ENCODE measurements at places on chromosomes 2 and 18.
A peak's percentile ranks its signal among the peaks of the same experiment; 100 is the strongest.

GRCh38 chr2:119142824-119143223 is 15.7 kb downstream of the C1QL2 start:
- no peak for DNase-seq

DNA sequence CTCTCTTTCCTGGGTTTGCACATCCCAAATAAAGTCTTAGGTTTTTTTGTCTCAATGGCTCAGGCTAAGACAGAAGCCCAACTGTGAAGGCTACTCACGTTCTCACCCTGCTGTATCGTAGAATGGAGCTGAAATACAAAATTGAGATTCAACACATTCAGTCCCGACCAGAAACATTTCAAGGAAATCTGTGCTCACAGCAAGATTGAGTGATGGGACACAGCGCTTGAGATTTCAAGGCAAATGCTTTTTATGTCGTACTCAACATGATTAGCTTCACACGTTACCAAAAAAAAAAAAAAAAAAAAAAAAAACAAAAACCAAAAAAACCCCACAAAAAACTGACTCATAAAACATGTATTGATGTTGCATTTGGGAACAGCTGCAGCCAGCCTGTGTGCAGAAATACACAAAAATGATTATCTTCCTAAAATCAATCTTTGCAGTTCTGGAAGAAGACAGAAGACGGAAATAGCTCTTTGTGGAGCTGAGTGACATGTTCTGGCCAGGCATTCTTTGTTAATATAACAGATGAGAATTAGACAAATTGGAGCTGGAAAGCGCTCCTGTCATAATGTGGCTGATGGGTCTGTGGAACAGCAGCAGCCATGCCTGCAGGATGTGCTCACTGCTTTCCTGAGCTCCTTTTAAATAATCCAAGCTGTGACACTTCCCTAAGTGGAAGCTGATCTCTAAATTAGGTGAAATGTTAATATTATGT is 453.2 kb downstream of the LPIN1 start:
- no peak for DNase-seq

GRCh38 chr2:9897846-9898245 is 53.6 kb upstream of the GRHL1 start:
- DNase-seq = no peak

- no peak for DNase-seq
Measured at GRCh38 chr2:84731185-84731584, 149.7 kb downstream of the TRABD2A start.

- DNase-seq = no peak
Measured at GRCh38 chr18:32389858-32390257, 80.8 kb downstream of the GAREM1 start.

DNA sequence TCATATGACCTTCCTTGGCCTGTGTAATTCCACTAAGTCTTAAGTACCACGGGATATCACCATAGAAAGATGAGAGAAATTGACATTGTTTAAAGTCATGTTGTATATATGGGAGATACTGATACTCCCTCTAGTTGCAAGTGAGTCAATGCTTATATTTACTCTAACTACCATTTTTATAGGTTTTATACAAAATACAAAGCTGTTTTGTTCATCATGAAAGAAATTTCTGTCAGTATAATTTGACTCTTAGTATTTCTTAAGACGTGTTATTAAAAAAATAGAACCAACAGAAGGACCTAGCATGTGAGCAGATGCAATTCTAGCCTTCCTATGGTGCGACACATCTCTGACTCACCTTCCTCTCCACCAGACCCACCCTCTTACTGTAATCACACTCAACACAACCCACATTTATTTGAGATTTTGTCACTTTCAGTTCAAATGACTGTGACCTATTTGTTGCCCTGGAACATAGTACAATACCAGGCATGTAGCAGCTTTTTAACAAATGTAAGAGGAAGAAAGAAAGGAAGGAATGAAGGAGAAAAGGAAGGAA is 453.1 kb downstream of the CMPK2 start:
- no peak for DNase-seq

GRCh38 chr2:31739161-31739560 is 158.4 kb upstream of the SRD5A2 start:
- no peak for DNase-seq

DNA sequence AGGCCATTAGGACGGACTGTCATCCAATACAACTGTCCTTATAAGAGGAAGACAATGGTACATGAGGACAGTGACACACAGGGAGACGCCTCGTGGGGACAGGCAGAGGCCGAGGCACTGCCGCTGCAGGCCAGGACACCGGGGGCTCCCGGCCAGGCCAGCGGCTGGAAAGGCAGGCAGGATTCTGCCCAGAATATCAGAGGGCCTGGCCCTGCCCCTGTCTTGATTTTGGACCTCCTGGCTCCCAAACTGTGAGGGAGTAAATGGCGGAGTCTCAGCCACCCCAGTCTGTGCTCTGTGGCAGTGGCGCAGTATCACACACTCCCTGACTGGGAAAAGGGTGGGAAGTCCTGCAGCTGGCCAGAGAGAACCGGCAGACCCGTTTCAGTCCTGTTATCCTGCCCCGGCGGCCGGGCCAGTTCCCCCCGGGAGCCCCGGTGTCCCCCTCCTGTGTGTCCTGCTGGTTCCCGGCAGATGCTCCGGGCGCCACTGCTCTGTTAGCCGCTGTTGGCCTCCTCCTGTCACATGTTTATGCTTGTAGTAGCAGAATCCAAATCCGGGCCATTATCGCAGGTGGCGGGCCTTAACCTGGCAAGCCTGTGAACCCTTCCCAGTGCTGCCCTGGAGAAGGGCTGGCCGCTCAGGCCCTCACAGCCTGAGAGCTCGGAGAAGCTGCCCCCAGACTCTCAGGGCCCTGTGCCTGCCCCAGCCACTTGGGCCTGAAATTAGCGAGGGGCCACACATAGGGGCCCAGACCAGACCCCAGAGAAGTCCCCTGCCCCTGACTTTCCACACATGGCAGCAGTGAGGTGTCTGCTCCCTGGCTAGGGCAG is 31.4 kb upstream of the TAF1B start:
- DNase-seq = no peak

DNA sequence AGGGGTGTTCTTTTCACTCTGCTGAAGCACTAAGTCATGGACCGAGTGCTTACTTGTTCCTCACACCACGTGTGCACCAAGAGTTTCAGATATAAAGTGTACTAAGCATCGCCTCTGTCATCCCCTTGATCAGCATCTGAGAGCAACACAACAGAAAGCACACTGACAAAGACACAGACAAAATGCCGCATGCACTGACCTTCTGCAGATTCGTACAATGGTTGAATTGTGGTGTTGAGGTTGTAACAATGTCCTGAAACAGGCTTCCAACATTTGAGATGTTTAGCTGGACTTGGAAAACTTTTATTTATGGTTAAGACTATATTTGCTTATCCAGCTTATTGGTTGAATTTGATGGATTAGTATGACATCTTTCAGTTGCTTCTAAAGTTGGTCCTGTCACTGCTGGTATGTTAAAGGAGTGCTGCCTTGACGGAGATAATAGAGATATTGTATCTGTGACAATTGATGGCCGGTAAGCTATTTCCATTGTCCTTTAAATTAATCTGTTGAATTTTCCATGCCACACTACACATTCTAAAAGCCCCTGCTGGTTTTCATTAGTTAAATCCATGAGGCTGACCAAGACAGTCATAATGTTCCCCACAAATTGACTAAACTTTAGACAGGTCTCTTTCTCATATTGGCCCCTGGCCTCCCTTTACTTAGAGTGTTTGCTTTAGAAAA is 99.9 kb downstream of the CBLN2 start:
- DNase-seq = no peak

- DNase-seq = peak; percentile 75
Measured at GRCh38 chr18:12296087-12296403, 12.0 kb upstream of the TUBB6 start.

- DNase-seq = no peak
Measured at GRCh38 chr2:190678444-190679162, 29.7 kb downstream of the NAB1 start.

DNA sequence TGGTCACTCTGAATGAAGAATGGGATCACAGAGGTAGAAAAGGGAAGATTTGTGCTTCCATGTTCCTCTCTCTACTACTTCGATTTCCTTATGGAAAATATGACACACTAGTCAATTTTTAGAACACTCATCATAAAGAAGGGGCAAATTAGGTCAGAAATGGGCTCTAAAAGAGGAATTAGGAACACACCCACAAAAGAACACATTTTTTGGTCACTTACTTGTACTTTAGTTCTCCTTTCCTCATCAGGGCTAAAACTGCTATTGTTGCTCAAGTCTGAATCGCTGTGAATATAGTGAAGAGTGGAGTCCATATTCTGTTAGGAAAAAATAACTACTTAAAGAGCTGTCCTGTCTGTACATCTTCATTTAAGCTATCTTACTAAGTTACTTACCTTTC is 52.6 kb downstream of the PPP4R1 start:
- no peak for DNase-seq

- no peak for DNase-seq
Measured at GRCh38 chr2:107028661-107029060, 142.7 kb upstream of the ST6GAL2 start.

DNA sequence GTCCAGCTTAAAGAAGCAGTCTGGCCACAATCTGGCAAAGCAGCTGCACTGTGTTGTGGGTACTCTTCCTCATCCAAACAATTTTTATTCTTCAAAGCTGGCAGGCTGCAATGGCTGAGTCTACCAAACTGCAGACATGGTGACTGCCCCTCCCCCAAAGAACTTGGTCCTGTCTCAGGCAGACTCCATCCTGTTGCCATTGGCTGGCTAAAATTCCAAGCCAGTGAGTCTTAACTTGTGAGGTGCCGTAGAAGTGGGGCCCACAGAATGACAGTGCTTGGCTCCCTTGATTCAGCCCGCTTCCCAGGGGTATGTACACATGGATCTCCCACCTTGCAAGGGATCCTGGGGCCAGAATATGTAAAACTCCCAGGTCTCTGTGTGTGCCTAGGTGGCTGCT is 14.5 kb upstream of the NXPH2 start:
- DNase-seq = no peak

DNA sequence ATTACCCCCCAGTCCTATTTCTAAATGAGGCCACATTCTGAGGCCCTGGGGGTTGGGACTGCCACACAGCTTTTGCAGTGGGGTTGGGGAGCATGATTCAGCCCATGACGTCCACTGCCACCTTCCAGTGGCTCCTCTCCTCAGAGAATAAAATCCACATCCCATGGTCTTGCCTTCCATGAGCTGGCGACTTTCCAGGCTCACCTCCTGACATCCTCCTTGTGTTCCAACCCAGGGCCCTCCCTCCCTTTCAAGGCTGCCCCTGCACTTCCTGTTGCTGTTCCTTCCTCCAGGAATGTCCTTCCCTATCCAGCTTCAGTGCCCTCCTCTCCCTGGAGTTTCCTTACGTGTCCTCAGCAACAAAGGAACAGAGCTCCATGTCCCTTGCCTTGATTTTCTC is 187.3 kb upstream of the ID2 start:
- no peak for DNase-seq

DNA sequence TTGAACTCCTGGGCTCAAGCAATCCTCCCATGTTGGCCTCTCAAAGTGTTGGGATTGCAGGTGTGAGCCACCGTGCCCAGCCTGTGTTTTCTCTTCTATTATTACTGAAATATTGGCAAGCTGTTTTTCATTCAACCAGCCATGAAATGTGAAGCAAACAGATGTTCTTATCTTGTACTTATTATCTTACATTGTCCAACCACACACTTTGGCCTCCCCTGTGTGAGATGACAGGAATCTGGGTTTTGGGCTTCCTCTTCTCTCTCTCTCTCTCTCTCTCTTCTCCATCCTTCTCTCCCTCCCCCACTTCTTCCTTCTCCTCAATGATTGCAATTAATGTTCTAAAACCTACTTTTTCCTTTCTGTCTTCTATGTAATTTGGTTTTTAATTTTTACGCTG is 33.1 kb downstream of the RAMP1 start:
- no peak for DNase-seq
